ENCODE measurements at places on chromosomes 11 and 22.
A peak's percentile ranks its signal among the peaks of the same experiment; 100 is the strongest.

GRCh38 chr11:117823946-117824420 lies 561 bp downstream of the FXYD2 start:
- no peak for DNase-seq

DNA sequence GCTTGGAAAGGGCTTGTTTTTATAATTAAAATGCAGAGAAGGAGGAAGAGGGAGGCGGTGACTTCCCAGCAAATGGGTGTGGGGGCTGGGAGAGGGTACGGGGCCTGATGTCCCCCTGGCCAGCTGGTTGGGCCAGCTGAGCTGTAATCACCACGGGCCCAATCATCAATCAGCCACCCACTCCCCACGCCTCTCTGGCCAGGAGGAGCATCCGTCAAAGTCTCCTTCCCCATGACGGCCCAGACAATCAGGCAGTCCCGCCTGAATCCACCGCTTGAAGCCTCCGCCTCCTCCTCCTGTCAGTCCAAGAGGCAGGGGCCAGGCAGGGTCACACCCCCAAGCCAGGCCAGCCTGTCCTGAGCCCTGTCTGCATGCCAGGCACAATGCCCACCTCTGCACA lies 13.3 kb upstream of the CABP7 start:
- DNase-seq: no peak

GRCh38 chr11:9566561-9567063 lies 6.9 kb upstream of the WEE1 start:
- no peak for DNase-seq

- DNase-seq: peak; percentile 45
Measured at GRCh38 chr11:120344302-120345004, 8.2 kb downstream of the ARHGEF12 start.

- no peak for DNase-seq
Measured at GRCh38 chr11:44610186-44610955, 44.9 kb downstream of the CD82 start.

DNA sequence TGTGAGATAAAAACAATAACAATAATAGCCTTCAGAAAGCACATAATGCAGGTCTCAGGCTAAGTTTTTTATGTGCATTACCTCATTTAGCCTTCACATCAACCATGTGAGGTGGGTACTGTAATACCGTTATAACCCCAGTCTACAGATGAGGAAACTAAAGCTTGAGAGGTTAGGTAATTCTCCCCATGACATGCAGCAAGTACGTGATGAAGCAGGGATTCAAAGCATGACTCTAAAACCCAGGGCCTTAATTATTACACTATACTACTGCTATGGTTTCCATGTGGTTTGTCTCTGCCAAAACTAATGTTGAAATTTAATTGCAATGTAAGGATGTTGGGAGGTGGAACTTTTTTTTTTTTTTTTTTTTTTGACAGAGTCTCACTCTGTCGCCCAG lies 37.7 kb upstream of the FDX1 start:
- DNase-seq: no peak

- DNase-seq: no peak
Measured at GRCh38 chr22:19772673-19773469, 12.3 kb downstream of the TBX1 start.
